ENCODE measurements at places on chromosomes 7 and 10.

- no peak for DNase-seq
These were observed 97.8 kb upstream of the KLF6 start for GRCh38 chr10:3882855-3883254.

DNA sequence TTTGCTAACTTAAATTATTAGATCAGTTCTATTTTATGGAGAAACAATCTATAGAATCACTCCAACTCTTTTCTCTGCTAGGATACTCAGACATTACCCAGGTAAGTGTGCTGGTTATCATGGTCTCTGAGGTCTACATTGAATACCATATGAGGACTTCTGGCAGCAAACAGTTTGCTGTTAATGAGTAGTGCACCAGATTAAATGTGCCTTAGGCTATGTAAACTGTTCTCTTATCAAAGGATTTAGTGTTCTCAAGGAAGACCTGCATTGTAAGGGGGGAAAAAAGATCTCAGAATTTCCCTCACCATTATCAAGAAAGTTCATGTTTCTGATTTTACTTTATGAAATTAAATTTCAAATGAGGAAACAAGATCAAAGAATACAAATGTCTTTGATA is 107.5 kb downstream of the ITGB8 start:
- no peak for DNase-seq

- peak; percentile 45 for DNase-seq
These were observed 75.7 kb downstream of the IMMP2L start for GRCh38 chr7:111486472-111487142.

- no peak for DNase-seq
These were observed 19.2 kb downstream of the HIF1AN start for GRCh38 chr10:100554902-100555301.

DNA sequence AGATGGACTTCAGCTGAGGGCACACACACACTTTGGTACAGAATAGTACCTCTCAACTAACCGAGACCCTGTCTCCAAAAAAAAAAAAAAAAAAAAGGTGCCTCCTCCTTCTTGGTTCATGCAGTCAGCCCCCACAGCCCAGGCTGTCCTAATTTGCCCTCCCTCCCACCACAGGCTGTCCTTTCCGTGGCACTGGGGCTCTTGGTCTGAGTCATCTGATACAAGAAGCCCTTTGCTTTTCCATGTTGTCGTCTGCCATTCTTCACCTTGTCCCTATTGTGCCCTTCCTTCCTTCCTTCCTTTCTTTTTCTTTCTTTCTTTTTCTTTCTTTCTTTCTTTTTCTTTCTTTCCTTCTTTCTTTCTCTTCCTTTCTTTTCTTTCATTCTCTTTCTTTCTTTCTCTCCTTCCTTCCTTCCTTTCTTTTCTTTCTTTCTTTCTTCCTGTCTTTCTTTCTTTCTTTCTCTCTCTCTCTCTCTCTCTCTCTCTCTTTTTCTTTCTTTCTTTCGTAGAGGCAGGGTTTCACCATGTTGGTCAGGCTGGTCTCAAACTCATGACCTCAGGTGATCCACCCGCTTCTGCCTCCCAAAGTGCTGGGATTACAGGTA is 96.0 kb upstream of the IKZF1 start:
- no peak for DNase-seq

- no peak for DNase-seq
These were observed 60.4 kb downstream of the INPP5F start for GRCh38 chr10:119786117-119786769.

GRCh38 chr7:151754142-151754590 is 122.7 kb downstream of the PRKAG2 start:
- peak; percentile 22 for DNase-seq

- no peak for DNase-seq
These were observed 135.0 kb upstream of the PRPS1L1 start for GRCh38 chr7:18162657-18163056.

GRCh38 chr10:111078505-111079185 is 1.8 kb downstream of the ADRA2A start:
- DNase-seq = no peak

- no peak for DNase-seq
These were observed 314.6 kb upstream of the POM121L12 start for GRCh38 chr7:52720856-52721255.

Measured in NCI-H1436 (cell line).